ENCODE measurements at places on chromosomes 5 and 9.

- DNase-seq: peak; percentile 22
Observed at GRCh38 chr5:39448506-39449128, 23.8 kb upstream of the DAB2 start.

- DNase-seq: no peak
Observed at GRCh38 chr5:126334760-126335159, 88.4 kb upstream of the GRAMD2B start.

- DNase-seq: no peak
Observed at GRCh38 chr9:107309271-107309670, 26.2 kb downstream of the RAD23B start.

DNA sequence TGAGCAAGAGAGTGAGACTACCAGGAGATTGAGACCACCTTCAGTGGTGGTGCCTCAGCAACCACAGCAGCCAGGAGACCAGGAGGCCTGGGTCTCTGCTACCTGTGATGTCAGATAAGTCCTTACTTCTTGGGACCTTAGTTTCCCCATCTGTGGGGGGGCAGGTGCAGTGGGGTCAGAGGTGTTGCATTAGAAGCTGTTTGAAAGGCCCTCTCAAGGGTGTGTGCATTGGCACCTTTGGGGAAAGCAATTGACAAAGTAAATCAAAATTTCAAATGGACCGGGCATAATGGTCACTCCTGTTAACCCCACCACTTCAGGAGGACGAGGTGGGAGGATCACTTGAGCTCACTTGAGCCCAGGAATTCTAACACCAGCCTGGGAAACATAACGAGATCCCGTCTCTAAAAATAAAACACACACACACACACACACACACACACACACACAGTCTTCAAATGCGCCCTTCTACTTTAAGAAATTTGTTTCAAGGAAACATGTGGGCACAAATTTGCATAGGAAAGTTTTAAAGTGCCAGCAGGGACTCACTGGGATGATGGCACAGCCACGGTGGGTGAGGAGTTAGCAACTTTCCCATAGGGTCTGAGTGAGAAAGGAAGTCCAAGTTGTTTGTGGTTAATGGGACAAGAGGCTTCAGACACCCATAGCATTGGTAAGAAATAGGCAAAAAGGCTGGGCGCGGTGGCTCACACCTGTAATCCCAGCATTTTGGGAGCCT lies 1.3 kb upstream of the AK1 start:
- DNase-seq: no peak

DNA sequence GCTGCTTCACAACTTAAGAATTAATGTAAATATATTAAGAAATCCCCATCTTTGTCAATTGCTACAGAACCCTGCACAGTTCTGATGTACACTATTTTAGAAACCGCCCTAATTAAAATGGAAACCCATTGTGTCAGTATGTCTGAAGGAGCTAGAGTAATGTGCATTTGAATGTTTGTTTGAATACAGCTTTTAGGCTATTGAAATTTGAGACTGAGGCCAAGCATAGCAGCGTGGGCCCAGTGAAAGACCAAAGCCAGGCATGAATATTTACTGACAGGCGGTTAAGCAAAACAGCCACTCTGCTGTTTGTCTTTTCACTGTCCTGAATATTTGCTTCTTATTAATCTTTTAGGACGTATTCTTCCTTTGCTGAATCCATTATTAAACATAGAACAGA lies 252.3 kb downstream of the IZUMO3 start:
- DNase-seq: no peak

DNA sequence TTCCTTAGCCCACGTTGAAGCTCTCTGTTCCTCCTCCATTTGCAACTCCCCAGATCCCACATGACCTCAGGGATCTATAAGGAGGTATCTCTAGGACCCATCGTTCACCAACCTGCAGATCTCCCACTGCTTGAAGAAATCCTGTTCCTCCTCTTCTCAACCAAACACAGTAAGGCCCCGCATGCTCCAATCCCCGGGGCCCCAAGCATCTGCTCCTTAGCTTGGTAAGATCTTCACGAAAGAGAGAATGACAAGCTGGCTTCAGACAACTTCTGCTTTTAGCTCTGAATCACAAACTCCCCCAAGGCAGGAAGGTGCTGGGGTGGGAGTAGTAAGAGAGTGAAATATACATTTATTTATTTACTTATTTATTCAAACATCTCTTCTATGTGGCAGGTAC lies 33.0 kb upstream of the ARHGAP26 start:
- no peak for DNase-seq

DNA sequence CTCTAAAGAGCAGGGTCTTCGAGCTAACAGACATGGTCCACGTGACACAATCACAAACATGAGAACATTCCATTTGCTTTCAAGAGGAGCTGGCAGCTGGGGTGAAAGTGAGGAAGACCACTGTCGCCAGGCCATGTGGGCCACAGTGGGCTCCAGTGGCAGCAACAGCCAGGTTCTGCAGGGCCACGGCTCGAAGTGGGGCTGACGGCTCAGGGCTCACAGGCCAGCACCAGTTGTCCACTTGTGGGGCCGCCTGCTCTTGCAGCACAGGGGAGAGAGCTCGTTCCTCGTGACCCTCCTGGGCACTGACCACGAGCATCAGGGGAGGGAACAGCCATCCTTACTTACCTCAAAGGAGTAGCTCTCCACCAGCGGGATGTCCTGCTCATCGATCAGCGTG lies 2.0 kb downstream of the ZMYND19 start:
- no peak for DNase-seq

DNA sequence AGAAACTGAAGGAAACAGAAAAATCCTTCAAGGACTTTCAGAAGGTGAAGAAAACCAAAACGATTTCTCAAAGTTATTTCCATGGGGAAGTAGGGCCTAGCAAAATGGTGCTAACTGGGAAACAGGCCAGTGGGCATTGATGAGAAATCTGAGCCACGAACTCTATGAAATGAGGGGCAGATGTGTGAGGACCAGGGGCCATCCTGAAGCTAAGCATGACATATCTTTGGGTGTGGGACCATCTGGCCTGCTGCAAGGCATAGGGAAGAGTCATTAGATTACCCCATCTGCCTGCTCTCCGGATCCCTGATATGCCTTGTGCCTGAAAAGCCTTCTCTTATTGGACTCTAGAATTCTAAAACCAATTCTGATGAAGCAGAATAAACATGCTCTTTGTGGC lies 143.8 kb downstream of the PALM2AKAP2 start:
- DNase-seq: peak; percentile 47

GRCh38 chr5:128328446-128328845 lies 209.6 kb downstream of the FBN2 start:
- no peak for DNase-seq

DNA sequence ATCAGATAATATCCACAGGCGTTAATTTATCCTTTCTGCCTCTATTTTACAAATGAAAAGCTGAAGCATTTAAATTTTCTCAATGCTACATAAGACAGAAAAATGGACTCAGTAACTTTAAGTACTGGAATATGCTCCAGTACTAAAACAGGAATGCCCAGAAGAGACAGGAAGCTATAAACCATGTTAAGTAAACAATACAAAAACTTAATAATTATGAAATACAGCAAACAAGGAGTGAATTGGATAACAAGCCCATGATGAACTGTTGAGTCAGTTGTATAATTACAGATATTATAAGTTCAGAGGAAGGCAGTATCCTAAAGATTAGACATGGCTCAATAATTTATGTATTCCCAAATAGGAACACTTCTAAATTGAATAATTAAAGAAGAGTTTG lies 148.5 kb downstream of the CHSY3 start:
- DNase-seq: no peak

GRCh38 chr9:37938121-37938891 lies 34.4 kb upstream of the SLC25A51 start:
- no peak for DNase-seq

- no peak for DNase-seq
Observed at GRCh38 chr9:133490865-133491655, 12.2 kb upstream of the SLC2A6 start.

DNA sequence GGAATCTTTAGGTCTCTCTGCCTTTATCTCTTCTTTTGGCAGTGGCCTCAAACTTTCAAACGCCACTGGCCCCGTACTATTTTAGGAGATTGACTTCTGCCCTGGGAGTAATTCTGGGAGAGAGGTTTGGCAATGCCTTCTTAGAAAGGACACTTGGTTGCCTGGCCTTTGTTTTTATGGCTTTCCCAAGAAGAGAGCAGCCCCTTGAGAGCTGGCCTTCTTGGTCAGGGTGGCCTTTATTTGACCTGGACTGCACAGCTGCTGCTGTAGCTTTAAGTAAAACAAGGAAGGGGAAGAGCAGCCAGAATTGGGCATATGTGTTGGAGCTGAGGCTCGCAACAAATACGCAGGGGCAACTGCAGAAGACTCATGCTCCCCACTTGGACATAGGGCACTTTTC lies 60.8 kb downstream of the PTPN3 start:
- DNase-seq: no peak

DNA sequence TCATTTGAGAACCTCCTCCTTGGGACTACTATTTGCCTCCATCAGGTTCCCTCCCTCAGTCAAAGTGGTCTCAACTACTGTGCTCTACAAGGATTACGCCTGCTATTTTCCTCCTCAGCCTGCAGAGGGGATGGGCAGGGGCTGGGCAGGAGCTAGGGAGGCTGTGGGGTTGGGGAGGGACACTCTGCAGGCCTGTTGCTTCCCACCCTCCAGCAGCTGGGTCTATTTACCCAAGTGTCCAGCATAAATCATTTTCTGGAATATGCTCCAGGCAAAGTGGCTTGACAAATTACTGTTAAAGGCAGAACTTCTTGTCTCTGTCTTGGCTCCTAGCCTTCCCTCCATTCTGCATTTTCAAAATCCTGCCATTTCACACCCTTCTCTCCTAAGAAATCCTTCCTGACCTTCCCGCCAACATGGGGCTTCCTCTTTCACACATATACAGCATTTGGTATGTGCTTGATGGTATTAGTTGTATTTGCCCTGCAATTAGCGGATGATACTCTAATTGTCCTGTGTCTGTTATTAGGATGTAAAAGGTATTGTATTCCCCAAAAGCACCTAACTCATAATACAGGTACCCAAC lies 106.7 kb downstream of the EFNA5 start:
- DNase-seq: no peak

DNA sequence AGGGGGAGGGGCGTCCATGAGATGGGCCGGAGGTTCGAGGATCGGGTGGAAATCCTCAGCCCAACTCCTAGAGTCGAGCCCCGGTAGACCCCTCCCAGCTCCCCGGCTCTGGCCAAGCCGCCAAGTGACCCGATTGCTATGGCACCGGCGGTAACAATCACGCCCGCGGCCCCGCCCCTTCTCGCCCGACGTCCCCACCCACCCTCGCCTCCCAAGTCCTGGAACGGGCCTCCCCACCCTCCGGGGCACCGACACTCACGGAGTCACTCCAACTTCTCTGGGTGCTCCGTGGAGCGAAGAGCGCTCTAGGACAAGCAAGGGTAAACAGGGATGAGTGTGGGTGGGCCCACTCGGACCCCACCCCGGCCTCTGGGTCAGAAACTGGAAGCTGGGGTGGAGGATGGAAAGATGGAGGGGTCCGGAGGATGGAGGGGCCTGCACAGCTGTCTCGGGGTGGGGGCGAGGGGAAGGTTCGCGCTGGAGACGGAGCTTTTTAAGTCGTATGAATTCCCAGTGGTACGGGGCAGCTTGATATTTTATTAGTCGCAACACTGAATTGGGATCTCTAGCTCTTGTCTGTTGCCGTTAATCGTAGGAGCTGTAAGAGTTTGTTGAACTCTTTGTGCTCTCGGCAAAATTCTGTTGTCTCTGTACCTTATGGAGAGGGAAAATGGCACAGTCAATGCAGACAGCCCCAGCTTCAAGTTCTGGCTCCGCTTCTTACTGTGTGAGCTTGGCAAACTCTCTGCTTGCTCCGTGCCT lies at the start of gene SPACA9:
SPACA9 (plus strand) TSS at position 204 of the 762 bp plus-strand sequence. CDS start 5,050 bp downstream, outside the sequence.
- peak; percentile 62 for DNase-seq

All from NCI-H82 (cell line).